ENCODE measurements at places on chromosomes 7 and 10. TPM values are rescaled to one million over a fixed set of nuclear protein-coding genes. Genes with fewer than 3 reads are reported as not detected.

DNA sequence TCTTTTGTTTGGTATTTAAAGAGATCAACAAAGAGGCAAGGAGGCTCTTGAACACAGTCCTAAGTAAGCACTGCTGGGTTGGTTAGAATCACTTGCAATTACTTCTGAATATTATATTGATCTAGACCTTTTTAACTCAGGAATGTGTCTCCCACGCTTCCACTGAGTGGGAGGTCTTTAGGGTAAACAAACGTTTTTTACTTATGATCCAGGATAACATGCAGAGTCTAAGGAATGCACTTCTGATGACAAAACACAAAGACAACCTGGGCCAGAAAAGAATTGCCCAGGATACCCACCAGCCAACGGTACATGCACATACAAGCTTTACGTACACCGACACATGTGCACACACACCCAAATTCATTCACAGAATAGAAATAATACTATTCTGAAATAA is 626.9 kb downstream of the PARD3 start:
- no peak for DNase-seq

- no peak for DNase-seq
These were observed 44.0 kb upstream of the ANK3 start for GRCh38 chr10:60433684-60434083.

GRCh38 chr7:74526780-74527179 is 73.1 kb downstream of the GTF2IRD1 start:
- no peak for DNase-seq

DNA sequence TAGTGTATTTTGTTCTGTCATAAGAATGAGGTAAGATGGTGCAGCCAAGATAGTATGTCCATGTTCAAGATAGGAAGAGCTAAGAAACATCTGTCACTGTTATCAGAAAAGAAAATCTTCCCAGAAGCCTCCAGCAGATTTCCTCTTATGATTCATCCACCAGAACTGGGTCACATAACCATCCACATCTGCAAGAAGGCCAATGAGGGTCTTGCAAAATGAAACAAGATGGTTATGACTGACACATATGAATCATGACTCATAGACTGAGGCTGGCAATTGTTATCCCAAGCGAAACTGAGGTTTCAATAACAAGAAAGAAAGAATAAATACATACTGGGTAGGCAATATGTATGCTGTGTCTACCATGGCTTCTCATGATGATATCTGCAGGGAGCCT is 30.3 kb downstream of the CCNJ start:
- DNase-seq: no peak

- DNase-seq: no peak
These were observed 41.6 kb upstream of the FAM204A start for GRCh38 chr10:118383699-118384098.

DNA sequence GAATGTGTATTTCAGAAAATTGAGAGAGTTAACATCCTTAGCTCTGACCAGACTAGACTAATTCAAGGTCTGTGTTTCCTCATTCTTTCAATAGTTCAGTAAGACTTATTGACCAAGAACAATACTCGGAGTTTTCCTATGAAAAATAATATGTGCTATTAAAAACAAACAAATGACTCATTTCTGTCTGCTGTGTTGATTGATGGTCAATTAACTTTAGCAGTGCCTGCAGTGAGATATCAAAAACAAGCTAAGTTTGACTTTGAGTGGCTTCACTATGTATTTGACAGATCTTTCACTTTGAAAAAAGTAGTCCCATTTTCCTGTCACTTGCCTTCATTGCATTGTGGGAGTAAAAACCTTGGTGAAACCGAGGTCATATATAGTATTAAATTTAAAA is 91.0 kb downstream of the GNAT3 start:
- no peak for DNase-seq

DNA sequence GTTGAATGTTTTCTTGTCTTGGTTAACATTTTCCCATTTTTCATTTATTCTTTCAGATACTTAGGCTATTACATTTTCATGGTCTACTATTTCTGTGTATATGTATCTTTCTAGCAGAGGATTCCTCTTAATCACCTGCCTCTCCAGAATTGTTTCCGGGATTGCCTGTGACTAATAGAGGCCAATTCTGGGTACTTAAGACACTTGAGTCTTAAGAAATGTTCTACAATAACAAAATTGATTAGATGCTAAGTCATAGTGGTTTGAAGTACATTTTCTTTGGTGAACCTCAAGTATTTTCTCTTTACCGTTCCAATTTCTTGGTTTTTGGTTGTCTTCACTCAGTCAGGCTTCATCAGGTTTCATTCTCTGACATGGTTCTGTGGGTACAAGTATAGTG is 26.4 kb downstream of the BBS9 start:
- no peak for DNase-seq

DNA sequence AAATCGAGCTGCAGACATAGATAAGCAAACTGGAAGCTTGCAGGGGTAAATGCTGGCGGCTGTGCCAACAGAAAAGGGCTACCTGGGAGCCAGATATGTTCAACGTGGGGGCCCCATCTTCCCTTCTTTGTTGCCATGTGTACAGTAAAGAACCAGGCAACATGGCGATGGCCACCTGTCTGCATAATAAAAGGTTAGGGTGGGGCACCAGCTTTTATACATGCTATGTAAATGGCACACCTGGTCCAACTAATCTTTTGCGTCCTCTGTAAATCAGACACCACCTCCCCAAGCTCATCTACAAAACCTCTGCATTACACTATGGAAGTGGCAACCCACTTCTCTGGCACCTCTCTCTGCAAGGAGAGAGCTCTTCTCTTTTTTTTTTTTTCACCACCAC is 13.9 kb downstream of the BUD31 start:
- DNase-seq: no peak

- DNase-seq: no peak
These were observed at the start of gene FOXP2 for GRCh38 chr7:114414156-114415063. Gene FOXP2, plus strand, starts transcription at chr7:114414815. Its CDS starts 11,697 bp downstream, at chr7:114426512.

- no peak for DNase-seq
These were observed 2.2 kb upstream of the CPA4 start for GRCh38 chr7:130290745-130291144.

DNA sequence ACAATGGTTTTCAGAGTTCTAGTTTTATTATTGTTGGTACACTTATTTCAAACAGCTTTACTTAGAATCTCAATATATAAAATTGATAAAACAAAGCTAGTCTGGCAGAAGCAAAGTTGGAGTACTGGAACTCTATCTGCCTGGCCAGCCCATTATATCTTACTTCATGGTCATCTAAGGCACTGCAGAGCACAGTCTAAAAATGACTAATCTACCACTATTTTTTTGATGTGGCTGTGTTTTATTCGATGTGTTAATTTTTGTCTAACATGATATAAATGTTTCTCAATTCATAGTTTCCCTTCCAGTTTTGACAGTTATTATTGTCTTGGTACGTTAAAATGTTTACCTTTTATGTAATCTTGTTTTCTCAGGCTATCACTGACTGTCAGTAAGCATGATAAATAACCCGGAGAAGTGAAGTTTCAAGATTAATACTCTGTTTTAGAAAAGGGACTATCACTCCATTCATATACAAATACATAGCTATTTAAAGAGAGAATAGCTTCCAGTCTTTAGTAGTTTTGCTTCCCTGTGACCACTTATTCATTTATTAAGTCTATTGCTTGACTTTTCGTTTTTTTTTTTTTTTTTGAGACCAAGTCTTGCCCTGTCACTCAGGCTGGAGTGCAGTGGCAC is 60.6 kb upstream of the CSTF2T start:
- no peak for DNase-seq

DNA sequence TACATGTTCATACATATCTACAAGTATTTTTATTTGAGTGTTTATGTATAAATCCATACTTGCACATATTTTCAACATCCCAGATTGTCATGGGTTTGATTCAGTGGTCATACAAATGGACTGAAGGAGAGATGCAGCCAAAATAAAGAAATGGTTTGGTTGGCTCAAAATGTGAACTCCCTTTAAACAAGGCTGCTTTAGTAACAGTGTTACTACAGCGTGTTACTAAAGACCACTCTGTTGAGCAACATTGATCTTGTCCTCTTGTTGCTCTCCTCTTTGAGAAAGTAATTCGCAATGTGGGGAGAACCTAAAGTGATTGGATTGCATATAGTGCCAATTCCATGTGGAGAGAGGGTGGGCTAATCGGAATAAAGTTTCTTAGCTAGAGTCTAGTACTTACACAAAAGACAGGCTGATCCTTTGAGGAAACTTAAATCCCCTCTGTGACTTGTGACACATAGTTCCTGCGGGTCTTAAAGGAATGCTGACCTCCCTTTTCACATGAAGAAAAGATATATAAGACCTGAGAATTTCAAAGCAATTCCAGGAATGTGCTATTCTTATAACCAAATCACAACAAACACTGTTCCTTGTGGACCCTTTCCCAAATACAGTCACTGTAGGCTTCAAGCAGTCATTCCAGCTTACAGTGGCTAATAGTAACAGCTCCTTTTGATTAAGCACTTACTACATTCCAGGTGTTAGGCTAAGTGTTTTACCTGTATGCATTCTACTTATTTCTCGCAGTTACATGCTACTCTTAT is 144.3 kb downstream of the FZD1 start:
- no peak for DNase-seq

DNA sequence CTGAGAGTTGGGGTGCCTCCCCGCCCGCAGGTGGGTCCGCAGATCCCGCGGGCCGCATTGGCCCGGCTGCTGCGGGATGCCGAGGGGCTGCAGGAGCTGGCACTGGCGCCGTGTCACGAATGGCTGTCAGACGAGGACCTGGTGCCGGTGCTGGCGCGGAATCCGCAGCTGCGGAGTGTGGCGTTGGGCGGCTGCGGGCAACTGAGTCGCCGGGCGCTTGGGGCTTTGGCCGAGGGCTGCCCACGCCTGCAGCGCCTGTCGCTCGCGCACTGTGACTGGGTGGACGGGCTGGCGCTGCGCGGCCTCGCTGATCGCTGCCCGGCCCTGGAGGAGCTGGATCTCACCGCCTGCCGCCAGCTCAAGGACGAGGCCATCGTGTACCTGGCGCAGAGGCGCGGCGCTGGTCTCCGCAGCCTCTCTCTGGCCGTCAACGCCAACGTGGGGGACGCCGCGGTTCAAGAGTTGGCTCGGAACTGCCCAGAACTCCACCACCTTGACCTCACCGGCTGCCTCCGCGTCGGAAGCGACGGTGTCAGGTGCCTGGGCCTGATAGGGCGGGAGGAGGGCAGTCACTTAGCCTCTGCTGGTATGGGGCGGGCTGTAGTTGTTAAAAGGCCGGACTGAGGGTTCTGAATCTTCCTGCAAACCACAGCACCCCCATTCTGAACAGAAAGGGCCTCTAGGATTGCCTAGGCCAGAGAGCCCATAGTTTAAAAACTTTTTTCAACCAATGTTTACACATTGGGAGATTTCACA is 1.3 kb downstream of the FBXL15 start:
- DNase-seq: no peak

DNA sequence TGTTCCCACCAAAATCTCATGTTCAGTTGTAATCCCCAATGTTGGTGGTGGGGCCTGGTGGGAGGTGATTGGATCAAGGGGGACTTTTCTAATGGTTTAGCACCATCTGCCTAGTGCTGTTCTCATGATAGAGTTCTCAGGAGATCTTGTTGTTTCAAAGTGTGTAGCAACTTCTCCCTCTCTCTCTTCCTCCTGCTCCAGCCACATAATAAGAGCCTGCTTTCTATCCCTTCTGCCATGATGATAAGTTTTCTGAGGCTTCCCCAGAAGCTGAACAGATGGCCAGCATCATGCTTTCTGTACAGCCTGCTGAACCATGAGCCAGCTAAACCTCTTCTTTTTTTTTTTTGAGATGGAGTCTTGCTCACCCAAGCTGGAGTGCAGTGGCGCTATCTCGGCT is 910.6 kb downstream of the KCNMA1 start:
- DNase-seq: no peak

DNA sequence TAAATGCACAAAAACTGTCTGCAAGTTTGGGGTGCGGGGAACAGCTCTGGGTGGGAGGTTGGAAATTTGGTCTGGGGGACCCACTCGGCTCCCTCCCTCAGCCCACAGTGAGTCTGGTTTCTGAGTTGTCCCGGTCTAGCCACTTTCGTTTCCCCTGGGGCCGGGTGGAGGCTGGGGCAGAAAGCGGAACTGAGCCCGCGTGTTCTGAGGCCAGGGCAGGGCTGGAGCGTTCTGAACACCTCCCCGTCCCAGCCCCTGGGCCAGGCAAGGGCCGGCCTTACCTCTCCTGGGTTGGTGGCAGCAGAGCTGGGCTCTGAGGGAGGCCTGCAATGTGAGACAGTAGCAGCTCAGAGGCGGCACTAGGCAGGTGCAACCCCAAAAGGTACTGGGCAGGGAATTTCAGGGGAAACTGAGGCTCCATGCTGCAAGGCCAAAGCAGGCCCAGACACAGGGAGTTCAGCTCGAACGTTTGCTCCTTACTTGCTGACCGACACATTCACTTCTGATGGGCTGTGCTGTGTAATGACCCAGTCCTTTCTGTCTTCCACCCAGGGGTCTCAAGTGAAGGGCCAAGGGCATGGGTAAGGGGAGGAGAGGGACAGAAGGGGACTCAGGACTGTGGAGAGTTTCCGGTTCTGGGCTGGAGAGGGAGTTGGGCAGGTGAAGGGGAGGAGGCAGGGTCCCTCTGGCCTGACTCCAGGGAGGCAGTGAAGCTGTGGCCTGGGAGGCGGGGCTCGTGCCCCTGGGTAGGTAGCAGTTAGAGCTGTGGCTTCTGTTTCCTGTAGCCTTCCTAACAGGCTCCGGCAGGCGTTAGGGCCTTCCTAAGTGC is 3.0 kb downstream of the IRF5 start:
- no peak for DNase-seq

GRCh38 chr7:94901981-94902380 is 5.4 kb upstream of the PPP1R9A start:
- DNase-seq: no peak

DNA sequence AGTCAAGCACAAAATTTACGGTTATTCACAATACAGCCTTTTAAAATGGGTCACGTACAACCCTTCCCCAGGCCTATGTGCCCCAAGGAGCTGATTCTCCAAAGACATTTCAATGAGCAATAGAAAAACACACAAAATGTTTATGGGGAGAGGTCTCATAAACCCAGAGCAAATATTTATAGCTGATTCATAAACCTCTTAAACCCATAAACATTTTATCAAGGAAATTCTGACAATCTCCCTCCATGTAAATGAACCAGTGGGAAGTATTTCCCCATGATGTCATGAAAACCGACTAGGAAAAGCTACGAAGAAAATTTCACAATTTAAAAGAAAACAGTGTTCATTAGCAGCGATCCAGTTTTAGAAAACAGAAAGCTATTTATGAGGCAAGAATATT is 36.0 kb downstream of the SFMBT2 start:
- DNase-seq: no peak

GRCh38 chr10:74032900-74033655 is 35.2 kb downstream of the VCL start:
- no peak for DNase-seq

GRCh38 chr7:49244543-49244942 is 320.2 kb downstream of the CDC14C start:
- DNase-seq: no peak

MRLN gene
- total RNA-seq: not detected

MYOZ1 gene
- total RNA-seq: 0.17 TPM

FAM20C gene
- 72.9 TPM for total RNA-seq

FAM25C gene
- not detected for total RNA-seq

NEBL gene
- total RNA-seq: 2.1 TPM

DOCK4 gene
- total RNA-seq: 25.3 TPM

PDE1C gene
- total RNA-seq: 25.5 TPM

PRLHR gene
- 3.0 TPM for total RNA-seq

SPDYE8 gene
- total RNA-seq: not detected

CXCL12 gene
- 88.8 TPM for total RNA-seq

ACBD7 gene
- total RNA-seq: not detected
